ENCODE measurements at places on chromosomes 11 and 22.

DNA sequence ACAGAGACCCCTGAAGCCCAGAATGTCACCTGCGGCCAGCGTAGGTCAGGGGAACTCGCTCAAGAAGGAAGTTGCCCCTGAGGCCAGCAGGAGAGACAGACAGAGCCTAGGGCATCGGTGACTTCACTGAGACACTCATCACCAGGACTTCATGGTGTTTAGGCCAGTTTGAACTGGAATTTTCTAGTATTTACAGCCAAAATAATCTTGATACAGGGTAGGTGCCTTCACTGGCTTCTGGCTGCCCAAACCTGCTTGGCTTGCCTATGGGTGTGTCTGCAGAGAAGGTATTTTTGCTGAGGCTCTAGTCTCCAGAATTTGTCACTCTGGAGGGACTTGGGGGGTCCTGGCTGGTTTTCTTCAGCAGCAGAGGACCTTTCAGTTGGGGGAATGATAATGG, 86.6 kb downstream of the FBXO7 start:
- no peak for DNase-seq

GRCh38 chr11:115201111-115201792, 303.0 kb downstream of the CADM1 start:
- no peak for DNase-seq

GRCh38 chr11:124754710-124755109, 2.7 kb upstream of the VSIG2 start:
- no peak for DNase-seq

DNA sequence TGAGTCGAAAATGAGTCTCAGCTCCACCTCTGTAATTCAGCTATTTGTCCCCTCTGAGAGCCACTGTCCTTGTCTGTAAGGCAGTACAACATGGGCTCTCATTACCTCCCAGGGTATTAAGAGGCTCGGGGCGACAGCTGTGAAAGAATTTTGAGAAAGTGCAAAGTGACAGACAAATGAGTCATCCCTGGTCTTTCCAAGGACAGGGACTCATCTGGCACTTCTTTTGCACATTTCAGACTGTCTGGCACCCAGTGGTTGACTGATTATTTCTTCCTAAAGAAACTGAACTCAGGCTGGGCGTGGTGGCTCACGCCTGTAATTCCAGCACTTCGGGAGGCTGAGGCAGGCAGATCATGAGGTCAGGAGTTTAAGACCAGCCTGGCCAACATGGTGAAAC, 62.1 kb upstream of the ARFGAP3 start:
- no peak for DNase-seq

GRCh38 chr11:10305262-10305963, 540 bp downstream of the ADM start:
- DNase-seq, result no peak

DNA sequence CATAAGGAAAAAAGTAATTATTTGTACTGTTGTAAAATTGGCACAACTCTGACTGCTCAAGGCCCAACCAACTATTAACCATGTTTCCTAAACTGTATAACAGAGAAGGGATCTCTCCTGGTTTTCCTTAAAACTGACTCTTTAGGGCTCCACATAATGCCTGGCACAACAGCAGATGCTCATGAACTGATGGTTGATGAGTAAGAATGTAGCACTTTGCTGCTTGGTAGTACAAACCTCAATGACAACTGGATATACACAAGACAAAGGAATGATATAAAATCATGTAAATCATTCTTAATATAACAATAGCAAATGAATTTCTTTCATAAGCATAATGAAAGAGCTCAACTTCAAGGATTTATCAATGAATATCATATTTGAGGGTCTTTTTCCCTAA, 11.7 kb downstream of the MSANTD2 start:
- no peak for DNase-seq

GRCh38 chr11:23480736-23481135, 620.5 kb upstream of the CCDC179 start:
- no peak for DNase-seq

DNA sequence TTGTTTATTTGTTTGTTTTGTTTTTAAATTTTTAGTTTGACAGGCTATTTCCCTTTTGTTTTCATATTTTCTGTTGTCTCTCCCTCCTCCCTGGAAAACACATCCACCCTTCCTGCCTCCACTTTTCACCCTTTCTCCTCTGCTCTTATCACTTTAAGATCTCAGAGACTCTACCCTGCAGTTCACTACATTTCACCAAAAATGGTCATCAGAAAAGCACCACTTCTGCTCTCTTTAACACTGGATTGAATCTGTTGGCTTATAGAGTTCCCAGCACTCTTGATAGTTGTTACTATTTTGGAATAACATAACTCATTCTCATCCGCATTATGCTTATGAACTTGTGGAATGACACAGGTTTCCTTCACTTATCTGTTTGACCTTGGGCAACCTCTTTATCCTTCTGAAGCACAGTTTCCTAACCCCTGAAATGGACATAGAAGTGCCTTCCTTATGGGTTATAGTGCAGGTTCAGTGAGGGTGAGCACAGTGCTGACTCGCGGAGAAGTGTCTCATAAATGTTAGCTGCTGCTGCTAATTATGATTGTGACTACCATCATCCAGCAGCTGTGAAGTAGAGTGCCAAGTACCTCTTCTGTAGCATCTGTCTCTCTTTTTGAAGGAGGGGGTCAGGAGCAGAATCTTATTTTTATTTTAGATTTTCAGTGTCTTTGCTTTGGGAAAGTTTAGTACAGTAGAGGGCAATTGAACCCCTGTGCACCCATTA, 15.0 kb downstream of the TEAD1 start:
- DNase-seq, result no peak

- no peak for DNase-seq
Observed at GRCh38 chr11:35180317-35181233, 41.6 kb downstream of the CD44 start.

DNA sequence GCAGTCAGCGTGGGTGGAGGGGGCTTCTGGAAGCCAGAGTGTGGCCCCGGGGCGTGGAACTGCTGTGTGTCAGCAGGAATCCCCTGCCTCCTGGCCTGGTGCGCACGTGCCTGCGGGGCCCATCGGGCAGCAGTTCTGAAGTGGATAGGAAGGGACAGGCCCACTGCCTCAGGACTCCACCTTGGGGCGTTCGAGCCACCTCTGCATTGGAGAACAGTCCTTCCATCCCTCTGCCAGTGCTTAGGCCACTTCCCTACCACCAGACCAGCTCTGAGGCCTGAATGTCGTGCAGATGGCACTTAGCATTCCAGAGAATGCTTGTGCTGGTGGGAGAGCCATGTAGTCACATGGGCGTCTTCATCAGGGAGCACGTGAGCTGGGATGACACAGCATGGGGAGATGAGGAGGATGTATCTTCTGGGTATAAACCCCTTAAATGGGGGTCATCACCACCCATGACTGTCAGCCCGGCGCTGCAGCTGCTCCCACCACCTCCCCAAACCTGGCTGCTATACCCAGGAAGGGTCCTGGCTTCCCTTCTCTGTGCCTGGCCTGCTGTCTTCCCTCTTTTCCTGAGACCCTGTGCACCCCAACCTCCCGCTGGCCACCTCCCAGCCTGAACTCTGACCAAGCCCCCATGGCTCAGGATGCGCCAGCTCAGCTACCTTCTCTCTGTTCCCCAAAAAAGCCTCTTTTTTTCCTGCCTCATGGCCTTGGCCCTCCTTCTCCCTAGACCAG, 9.7 kb downstream of the INCENP start:
- no peak for DNase-seq

- DNase-seq, result no peak
Observed at GRCh38 chr22:28637225-28637624, 42.4 kb downstream of the TTC28 start.

DNA sequence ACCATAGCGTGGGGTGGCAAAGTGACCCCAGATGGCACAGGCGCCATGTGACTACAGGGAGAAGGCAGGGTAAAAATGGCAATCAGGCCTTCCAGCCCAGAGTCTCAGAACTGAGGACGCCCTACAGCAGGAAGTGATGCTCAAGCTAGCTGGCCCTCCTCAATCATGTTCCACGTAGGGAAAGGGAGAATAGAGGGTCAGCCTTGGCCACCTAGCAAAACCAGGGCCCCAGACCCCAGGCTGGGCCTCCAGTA, 978 bp upstream of the ANKRD13D start:
- no peak for DNase-seq

DNA sequence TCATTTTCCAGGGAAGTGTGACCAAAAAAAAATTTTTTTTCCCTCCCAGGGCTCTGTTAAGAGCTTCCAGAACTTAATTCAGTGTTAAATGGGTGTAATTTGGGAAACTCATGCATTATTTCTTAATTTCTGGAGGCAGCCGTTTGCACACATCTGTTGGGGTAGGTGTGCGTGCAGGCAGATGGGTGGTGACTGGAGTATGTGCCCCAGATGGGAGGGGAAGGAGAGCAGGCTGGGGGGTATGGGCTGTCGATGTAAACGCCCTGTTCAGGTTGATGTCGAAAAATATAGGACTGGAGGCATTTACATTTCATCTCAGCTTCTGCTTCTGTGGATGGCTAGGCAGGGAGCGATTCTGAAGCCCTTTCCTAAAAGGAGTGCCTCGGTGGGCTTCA, 13.7 kb upstream of the SHISAL1 start:
- no peak for DNase-seq

DNA sequence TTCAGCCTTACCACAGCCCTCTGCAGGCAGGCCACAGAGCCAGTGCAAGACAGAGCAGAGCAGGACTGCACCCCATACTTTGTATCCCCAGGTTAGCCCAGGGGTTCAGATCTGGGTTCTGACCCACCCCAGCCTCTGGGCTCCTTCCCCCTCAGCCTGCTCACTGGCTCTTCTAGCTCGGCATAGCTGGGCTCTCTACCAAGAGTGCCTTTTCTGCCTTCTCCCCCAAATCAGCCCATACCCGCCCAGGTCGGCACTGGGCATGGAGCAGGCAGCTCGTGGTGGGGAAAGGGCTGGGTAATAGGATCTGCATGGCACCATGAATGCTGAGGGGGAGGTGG, 8.3 kb downstream of the RELT start:
- DNase-seq, result no peak

- no peak for DNase-seq
Observed at GRCh38 chr22:22901578-22902218, 14.1 kb downstream of the IGLL5 start.

DNA sequence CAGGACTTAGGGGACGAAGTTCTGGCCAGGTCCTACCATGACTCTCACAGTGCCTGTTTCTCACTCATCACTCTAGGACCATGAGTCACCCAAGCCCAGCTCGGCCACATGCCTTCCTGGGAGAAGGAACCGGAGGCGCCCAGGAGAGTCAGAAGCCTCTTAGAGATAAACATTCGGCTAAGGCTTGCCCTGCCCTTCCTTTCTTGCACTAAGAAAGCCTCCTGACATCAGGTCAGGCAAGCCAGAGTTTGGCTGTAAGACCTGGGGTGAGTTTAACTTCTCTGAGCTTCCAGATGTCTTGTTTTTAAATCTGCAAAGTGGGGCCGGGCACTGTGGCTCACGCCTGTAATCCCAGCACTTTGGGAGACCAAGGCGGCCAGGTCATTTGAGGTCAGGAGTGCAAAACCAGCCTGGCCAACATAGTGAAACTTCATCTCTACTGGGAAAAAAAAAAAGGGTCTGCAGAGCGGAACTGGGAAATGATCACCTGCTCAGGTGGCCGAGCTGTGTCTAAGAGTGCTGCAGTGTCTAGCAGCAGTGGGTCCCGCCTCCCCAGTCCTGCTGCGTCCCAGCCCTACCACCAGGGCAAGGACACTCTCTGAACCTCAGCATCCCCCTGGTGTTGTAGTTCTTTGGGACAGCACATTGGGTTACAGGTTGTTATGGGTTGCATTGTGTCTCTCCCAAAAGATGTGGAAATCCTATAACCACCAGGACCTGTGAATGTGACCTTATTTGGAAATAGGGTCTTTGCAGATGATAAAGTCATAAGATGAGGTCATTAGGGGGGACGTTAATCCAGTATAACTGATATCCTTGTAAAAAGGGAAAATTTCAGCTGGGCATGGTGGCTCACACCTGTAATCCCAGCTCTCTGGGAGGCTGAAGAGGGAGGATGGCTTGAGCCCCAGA, 1.8 kb upstream of the CARS1 start:
- DNase-seq, result no peak

DNA sequence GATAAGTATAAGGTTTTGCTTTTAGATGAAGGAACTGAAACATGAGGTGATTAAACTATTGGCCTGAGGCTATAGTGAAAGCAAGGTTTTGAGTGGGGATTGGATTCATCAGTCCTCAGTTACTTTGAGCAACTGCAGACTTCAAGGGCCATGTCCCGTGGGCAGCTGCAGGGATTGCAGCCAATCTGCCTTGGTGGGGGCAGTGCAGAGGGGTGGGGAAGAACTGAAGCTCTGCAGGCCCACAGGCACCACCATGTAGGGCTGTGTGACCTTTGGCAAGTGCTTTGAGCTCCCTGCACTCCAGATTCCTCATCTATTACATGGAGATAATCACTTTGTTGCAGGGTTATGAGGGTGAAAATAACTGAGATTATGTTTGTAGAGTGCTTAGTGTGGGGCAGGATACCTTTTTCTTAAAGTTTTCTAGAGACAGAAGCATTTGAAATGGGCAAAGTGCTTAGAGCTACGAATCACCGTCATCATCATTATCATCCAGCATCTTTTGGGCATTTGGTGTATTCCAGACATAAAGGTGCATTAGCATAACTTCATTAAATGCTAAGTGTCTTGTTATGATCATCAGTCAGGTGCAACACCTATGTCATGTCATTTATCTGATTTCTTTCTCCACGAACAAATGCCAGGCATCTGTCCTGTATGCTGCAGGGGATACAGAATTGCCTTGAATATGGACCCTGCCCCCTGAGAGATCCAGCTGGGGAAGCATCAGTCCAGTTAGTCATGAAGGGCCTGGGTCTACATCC, 72.1 kb upstream of the TENM4 start:
- no peak for DNase-seq

- DNase-seq, result no peak
Observed at GRCh38 chr11:70509476-70509875, 111.1 kb downstream of the CTTN start.

DNA sequence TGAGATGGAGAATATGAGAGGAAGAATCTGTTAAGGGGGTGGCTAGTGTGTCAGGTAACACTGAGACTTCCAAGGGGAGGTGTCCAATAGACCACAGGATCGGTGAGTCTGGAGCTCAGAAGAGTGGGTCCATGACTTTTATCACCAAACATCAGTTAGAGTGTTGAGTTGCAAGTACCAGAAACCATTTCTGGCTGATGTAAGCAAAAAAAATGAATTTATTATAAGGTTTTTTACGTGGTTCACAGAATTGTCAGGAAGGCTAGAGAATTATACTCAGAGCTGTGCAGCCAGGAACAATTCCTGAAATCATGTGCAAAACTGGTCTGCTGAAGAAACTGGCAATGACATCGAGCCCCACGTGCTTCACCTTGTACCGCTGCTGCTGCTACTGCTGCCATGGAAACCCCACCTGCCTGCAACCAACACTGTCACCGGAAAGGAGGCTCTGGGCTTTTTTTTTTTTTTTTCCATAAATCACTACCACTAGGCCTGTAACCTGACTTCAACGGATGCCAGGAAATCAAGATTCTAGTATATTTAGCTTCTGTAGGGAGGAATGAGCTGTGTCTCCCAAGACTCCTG, 16.6 kb upstream of the STK33 start:
- no peak for DNase-seq
